ENCODE measurements at places on chromosomes 13 and 19.

DNA sequence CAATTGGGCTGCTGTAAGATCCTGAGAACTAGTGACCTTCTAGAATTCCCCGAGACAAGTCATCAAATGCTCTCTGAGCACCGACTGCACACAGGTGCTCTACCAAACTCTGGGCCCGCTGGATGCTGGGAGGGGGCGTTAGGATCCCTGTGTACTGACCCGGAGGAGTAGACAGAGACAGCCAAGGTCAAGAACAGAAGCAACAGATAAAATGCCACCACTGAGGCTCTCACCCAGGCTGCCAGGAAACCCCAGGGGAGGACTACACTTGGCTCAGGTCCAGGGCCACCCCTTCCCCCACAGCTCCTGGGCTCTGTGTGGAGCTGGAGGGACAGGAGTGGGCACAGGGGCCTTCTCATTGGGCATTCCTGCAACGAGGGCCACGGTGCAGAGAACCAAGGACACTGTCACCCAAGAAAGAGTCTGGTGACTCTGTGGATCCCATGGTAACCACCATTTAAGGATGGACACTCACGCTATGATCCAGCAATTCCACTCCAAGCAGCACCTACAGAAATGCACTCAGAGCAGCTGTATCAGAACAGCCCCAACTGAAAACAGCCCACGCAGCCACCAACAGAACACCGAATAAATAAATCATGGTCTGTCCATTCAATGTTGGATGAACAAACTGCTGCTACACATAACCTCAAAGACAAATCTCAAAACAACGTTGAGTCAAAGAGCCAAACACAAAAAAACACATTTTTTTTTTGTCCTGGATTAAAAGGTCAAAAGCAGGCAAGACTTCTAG is 16.8 kb upstream of the SLC35E1 start:
- DNase-seq: no peak

GRCh38 chr13:110290826-110291225 is 16.1 kb downstream of the COL4A1 start:
- DNase-seq: no peak

GRCh38 chr13:66461021-66461420 is 769.1 kb downstream of the PCDH9 start:
- DNase-seq: no peak

- no peak for DNase-seq
These were observed 8.3 kb upstream of the NAA16 start for GRCh38 chr13:41302743-41303142.

DNA sequence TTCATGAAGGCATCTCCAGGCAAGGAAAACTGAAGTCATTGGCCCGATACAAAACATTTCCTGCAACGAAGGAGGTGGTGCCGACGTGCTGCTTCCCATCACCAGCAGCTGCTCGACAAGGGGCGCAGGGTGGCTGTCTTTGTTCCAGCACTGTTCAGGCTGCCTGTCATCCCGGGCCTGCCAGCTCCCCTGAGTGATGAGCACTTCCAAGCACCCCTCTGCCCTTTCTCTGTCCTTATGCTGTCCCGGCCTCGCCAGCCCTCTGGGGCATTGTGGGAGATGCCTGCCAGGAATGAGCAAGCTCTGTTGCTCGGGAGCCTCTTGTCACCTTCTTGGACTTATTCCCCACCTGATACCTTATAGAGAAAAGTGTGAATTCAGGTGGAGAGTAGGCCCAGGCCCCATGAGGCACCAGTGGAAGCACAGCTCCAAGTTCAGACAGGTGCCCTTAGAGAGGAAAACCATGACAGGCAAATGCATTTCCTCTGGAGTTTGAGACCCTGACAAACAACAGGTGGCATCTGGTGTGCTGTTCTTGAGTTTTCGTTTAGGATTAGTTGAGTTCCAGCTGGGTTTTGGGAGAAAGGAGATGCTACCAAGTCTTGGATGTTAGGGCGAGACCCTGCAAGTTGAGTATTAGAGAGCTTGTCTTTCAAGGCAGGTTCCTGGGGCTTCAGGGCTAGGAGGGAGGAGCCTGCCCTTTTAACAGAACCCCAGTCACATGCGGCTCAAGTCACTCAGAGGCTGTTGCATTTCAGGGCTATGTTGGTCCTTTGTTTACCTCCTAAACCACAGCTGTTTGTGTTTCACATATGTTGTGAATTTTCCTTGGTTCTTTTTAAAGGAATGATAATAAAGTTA is 21.4 kb downstream of the BBC3 start:
- DNase-seq: no peak

DNA sequence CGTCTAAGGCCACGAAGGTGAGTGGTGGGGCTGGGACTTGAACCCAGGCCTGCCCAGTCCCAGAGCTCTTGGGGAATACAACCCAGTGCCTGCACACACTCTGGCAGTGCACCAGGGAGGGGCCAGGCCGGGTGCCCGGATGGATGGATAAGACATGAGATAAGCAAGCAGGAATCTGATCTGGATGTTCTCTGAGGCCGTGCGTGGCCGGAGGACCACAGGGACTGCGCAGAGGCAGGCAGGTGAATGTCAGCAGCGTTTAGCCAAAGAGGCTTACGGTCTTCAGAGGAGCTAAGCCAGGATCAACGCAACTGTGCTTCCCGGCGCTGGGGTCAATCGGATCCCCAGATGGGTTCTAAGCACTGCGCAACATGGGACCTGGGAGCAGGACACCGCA is 1.5 kb downstream of the ZNF787 start:
- DNase-seq: no peak

- DNase-seq: no peak
These were observed 897 bp downstream of the ETHE1 start for GRCh38 chr19:43525836-43526771.

DNA sequence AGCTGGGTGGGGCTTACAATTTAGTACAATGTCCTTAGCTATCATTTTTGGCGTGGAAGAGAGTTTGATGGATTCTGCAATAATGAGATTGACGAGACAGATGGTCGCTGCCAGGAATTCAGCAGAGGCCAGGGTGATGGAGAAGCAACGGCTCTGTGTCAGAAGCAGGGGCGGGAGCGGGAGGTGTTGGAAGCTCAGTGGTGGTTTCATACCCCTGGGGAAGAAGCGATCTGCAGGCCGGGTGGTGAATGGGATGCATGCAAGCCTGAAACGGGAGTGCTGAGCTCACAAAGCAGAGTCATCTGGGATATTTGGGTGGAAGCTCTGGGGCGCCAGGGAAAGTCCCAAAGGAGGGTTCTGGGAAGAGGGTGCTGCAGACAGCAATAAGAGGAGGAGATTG is 370.8 kb downstream of the ZNF536 start:
- DNase-seq: no peak

DNA sequence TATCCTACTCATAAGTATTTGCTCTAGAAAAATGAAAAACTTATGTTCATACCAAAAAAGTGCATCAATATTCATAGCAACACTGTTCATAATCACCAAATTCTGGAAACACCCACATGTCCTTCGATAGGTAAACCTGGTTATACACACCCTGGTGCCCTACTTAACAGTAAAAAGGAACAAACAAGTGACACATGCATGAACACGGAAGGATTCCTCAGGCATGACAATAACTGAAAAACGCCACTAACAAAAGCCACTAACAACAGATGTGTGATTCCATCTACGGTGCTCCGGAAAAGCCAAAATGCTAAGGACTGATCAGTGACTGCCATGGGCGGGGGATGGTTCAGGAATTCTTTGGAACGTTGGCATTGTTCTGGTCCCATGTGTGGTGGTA is 65.5 kb downstream of the STK24 start:
- DNase-seq: no peak

GRCh38 chr19:2803486-2804155 is 16.0 kb upstream of the ZNF554 start:
- no peak for DNase-seq

DNA sequence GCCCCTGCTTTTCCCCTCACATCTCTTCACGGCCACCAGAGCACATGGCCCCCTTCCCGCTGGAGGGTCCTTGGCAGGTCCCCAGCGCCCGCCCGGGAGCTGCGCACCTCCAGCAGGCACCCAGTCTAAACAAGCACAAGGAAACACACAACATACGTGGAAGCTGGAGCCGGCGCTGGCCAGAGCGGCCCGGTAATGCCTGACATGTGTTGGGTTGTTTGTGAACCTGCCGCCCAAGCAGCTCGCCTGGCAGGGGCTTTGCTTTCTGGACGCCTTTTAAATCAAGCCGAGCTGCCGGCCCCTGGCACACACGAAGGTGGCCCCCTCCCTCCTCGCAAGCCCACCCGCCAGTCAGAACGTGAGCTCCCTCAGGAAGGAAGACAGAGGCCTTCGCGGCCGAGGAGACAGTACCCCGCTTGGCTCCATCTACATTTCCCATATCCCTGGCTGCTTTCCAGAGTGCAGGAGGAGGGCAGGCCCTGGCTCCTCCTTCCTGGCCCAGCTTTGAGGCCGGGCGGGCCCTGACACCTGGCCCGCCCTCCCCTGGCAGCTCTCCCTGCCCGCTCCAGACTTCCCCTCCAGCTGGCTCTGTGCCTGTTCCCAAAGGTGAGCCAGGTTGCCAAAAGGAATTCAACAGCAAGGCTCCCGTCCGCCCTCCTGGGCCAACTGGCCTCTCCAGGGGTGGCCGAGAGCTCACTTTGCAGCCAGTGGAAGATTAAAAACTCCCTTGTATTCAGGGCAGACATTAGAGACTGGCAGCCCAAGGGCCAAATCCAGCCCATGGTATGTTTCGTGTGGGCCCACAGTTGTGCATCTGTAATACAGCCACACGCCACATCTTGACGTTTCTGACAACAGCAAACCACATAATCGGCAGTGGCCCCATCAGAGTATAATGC is 28.7 kb downstream of the COMP start:
- no peak for DNase-seq

- DNase-seq: no peak
These were observed 204 bp upstream of the PDX1 start for GRCh38 chr13:27919659-27919933.

DNA sequence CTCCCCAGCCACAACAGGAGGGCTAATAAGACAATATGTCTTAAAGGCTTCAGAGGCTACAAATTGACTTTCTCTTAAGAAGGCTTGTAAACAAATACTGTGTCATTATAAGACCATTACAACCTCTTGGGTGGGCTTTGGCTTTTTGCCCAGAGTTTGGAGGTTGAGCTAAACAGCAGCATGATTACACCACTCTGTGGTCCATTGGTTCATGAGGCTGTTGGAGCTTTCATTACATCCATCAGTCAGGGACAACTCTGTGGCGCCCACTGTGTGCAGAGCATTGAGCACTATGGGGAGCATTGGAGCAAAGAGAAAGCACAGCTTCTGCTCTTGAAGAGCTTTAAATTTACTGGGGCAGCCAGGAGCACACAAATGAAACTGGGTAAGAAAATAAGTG is 75.9 kb downstream of the TNFSF11 start:
- no peak for DNase-seq

- no peak for DNase-seq
These were observed 35.0 kb upstream of the ALOX5AP start for GRCh38 chr13:30700364-30700763.

GRCh38 chr13:24195626-24196025 is 35.1 kb downstream of the SPATA13 start:
- no peak for DNase-seq

DNA sequence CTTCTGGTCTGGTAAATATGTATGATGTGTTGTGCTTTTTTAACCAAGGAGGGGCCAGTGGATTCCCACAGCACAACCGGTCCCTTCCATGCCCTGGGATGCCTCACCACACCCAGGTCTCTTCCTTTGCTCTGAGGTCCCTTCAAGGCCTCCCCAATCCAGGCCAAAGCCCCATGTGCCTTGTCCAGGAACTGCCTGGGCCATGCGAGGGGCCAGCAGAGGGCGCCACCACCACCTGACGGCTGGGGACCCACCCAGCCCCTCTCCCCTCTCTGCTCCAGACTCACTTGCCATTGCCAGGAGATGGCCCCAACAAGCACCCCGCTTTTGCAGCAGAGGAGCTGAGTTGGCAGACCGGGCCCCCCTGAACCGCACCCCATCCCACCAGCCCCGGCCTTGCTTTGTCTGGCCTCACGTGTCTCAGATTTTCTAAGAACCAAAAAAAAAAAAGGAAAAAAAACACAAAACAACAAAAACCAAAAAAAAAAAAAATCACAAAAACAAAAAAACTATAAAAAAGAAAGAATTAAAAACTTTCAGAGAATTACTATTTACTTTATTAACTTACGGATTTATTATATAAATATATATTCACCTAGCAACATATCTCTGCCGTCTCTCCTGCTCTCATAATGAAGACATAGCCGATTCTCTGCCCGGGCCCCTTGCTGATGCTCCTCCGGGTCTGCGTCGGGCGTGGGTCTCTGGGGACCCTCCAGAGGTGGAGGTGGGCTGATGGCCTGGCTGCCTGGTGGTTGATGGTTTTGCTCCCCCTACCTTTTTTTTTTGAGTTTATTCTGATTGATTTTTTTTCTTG is 14.4 kb downstream of the CAPN12 start:
- peak; percentile 64 for DNase-seq

- no peak for DNase-seq
These were observed 23.9 kb upstream of the CXCL17 start for GRCh38 chr19:42466521-42467182.

GRCh38 chr19:33343859-33344572 is 29.5 kb upstream of the CEBPG start:
- DNase-seq: no peak

DNA sequence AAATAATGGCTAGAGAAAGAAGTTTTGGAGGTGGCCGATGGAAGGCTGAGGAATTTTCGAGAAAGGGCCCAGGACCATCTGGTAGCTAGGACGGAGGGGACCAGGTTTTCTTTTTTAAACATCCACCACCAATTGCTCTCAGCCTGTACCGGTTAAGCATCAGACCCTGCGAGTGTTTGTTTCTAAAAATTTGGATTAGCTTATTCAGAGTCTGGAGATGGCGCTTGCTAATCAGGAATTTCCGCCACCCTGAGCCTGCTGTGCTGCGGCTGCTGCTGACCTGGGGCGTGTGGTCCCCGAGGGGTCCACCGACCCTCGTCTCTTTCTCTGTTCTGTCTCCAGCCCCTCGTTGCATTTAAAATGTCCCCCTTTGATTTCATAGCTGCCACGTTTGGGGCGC is 2.0 kb downstream of the UHRF1 start:
- DNase-seq: no peak

- DNase-seq: no peak
These were observed 7.2 kb downstream of the TMEM38A start for GRCh38 chr19:16668176-16668575.

DNA sequence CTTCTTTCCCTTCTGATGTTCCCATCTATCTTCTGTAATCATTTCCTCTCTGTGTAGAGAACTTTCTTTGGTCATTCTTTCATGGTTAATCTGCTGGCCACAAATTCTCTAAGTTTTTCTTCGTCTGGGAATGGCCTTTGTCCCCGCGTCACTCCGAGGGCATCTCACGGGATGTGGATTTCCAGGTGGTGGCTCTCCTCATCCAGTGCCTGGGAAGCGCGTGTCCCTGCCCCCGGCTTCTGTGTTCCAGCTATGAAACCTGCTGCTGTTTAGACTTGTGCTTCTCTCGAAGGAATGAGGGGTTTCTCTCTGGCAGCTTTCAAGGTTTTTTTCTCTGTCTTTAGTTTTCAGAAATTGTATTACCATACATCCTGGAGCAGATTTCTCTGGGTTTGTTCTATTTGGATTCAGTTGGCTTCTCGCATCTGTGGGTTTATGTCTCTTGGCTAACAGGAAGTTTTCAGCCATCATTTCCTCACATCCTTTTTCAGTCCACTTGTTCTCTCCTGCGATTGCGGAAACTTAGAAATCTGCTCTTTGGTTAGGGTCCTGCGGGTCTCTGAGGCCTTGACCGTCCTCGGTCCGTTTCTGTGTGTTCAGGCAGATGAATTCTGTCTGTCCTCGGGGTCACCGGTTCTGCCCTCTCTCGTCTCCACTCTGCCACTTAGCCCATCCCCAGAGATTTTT is 36.9 kb upstream of the DCUN1D2 start:
- DNase-seq: no peak

- DNase-seq: no peak
These were observed 280.6 kb downstream of the SHISA2 start for GRCh38 chr13:25771202-25771601.

Measured in stimulated activated CD4-positive, alpha-beta T cell treated with anti-CD3 and anti-CD28 coated beads, TNF-alpha, amount 100 ng/mL, for 48 hours (primary cell).